ENCODE measurements at places on chromosomes 16 and 17.
A peak's percentile ranks its signal among the peaks of the same experiment; 100 is the strongest.

DNA sequence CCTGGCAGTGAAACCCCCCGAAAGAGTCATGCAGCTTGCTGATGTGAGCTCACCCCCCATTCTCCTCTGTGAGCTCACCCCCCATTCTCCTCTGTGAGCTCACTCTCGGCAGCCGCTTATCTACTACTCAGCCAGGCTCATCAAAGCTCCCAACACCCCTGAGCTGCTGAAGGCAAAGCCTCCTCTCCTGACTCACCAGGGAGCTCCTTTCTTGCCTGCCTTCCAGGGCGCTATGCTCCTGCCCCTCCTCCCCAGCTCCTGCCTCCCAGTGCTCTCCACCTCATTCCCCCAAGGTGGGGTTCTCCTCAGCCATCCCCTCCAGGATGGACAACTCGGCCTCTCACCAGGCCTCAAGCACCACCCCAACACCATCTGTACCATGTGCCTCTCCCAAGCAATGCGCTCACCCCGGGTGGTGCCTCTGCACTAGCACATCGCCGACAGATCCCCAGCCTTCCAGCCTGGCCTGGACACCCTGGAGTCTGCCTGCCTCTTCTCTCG lies 27.7 kb upstream of the FAAP100 start:
- no peak for DNase-seq

GRCh38 chr16:67563708-67564468 lies 1.6 kb downstream of the CTCF start:
- peak; percentile 34 for DNase-seq

GRCh38 chr17:42221886-42222745 lies 27.8 kb upstream of the GHDC start:
- DNase-seq = no peak

- no peak for DNase-seq
Observed at GRCh38 chr16:65981057-65981456, 385.4 kb upstream of the CDH5 start.

GRCh38 chr16:11136600-11136999 lies 119.4 kb downstream of the SOCS1 start:
- no peak for DNase-seq

- DNase-seq = no peak
Observed at GRCh38 chr17:40608061-40608581, 39.5 kb downstream of the SMARCE1 start.

- DNase-seq = no peak
Observed at GRCh38 chr17:81563861-81564586, 11.9 kb upstream of the FAAP100 start.
